ENCODE measurements at places on chromosomes 6 and 20.

DNA sequence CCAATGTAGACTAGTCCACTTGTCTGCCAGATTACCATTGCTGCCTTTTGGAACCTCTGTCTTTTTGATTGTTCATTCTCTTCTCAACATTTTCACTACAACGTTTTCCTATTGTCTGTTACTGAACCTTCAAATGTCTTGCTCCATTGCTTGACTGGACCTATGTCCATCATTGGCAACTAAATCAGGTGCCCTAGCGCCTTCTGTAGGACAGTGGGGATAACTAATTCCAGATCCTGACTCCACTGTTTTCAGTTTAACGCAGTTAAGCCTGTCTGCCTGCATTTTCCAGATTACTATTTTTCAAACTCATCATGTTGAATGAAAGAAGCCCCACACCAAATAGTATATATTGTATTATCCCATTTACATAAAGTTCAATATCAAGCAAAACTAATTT, 433.6 kb downstream of the RNF144B start:
- DNase-seq: no peak

- DNase-seq: no peak
These were observed 225.4 kb downstream of the CDH4 start for GRCh38 chr20:61477451-61477861.

DNA sequence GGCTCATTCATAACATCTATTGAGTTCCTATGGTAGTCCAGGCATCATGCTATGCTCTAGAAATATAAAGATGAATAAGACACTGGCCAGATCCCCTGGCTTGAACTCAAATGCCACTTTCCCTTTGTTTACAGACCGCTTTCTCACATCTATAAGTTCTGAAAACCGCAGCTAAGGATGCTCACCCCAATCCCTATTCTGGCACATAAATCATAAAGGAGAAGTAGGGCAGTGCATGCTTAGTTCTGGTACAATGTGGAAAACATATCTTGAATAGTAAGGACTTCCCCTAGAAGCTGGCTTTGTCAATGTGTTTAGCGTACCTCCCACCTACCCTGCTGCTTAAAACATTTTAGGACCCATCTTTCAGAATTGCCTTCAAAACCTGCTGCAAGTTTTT, 26.4 kb downstream of the MRS2 start:
- no peak for DNase-seq

DNA sequence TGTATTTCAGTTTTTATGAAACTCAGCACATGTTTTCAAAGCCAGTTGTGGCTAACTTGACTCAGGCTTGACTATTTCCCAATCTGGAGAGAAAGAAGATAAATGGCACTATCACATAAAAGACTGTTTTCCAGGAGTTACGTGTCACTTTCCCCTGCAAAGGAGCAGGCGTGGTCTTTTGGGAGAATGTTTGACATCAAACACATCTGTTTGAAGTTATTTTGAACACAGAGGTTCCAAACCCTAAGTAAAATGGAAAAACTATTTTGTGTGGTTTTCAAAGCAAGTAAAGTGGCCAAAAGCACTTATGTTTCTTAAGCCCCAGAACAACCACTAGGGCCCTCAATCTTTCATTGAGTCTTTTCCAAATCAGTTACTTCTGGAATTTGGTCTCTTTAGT, 89.7 kb downstream of the FOXF2 start:
- no peak for DNase-seq

GRCh38 chr20:21640556-21640955, 64.9 kb upstream of the PAX1 start:
- no peak for DNase-seq

GRCh38 chr20:43294031-43294430, 104.3 kb upstream of the PTPRT start:
- DNase-seq: no peak

DNA sequence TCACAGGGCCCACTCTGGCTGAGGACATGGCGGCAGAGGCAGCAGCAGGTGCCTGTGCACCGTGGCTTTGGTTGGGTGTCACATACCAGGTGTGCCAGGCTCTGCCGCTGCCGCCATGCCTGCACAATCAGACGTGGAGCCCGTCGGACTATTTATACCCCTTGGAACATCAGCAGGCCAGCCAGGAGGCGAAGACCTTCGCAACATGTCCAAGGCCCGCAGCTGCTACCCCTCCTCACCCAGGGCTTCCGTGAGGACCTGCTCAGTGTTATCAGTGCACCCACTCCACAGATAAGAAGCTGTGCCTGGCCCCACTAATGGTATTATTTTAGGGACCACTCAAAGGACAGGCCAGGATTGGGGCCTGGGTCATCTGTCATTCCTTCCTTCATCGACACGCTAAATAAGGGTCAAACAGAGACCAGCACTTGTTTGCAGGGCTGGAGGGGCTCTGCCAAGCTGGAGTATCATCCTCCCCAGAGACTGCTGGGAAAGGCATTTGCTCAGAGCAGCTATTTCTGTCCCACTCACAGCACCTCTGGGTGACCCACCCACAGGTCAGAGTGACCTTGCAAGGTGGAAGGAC, 109.2 kb downstream of the BMP7 start:
- DNase-seq: no peak

- DNase-seq: no peak
These were observed 2.3 kb downstream of the RBM38 start for GRCh38 chr20:57393321-57394120.

DNA sequence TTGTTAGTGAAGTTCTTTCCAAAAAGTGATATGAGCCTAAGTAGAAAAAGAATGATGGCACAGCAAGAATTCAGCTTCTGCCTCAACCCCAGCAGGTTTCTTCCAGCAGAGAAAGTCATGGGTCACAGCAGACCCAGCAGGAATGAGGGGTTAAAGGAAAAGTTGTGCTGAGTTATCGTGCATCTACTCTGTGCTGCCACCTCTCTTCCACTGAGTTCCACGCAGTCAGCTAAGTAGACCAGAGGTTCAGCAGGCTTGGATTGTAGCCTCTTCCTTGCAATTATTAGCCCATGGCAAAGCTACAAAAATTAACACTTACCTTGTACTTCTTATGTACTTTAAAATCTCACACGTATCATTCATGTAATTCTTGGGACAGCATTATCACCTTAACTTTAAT, 510.8 kb downstream of the PTPRT start:
- DNase-seq: no peak

DNA sequence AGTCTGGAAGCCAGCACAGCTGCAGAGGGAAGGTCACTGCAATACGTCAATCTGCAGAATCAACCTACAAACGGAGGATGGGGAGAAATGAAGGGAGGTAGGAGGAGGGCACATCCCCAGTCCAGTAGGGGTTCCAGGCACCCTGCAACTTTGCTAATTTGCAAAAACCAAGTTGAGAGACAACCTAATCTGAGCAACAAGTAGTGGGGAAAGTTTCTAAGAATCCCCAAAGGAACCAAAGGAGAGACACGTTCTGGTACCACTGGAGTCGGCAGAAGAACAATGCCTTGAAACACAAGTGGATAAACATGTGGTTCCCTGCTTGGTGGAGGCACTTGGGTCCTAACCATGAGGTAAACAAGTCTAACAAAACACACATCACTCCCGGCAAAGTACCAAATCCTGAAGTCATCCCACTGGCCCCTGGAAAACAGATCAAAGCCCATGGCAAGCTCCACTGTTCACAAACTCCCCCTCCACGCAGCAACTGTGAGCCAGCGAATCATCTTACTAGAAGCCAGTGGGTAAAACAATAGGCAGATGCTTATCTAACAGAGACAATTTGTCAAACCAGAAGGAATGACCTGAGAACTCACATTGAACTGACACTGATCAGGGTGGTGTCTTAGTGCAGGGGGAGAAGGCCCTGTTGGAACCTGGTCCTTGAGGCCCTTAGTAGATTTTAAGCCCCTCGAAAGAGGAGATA, 4.7 kb downstream of the MRPS18A start:
- no peak for DNase-seq

GRCh38 chr6:84663866-84664265, 100.5 kb downstream of the TBX18 start:
- no peak for DNase-seq

- DNase-seq: no peak
These were observed 16.1 kb upstream of the ZNF165 start for GRCh38 chr6:28064272-28064671.

DNA sequence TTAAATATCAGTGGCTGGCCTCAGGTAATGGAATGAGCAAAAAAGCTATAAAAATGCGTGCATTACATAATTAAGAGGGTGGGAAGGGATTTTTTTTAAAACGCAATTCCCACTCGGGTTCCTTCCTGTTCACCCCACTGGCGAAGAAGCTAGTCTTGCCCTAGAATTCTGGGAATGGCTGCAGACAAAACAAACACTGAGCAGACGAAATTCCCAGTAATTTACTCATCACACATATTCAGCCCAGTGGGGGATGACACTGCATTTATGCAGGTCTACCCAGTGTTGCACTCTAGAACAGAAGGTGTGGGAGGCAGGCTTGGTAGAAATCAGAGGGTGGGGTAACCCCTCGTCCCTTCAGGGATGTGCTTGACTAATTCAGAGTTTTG, 2695.0 kb upstream of the DEFB115 start:
- no peak for DNase-seq

DNA sequence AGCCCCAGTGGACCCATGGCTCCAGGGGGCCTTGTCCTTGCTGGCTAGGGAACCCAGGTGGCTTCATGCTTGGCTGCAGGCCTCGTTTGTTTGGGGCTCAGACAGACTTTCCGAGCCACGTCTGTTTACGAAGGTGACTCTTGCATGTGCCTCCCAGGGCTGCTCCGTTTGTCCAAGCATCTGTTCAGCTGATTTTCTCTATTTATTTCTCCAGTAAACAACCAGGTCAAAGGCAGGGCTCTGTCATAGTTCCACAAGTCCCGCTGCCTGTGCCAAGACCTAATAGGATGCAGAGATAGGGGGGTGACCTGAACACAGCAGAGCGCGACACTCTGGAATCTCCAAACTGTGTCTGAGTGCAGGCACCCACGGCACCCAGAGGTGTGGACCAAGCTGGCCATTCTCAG, 12.8 kb upstream of the SPO11 start:
- no peak for DNase-seq

DNA sequence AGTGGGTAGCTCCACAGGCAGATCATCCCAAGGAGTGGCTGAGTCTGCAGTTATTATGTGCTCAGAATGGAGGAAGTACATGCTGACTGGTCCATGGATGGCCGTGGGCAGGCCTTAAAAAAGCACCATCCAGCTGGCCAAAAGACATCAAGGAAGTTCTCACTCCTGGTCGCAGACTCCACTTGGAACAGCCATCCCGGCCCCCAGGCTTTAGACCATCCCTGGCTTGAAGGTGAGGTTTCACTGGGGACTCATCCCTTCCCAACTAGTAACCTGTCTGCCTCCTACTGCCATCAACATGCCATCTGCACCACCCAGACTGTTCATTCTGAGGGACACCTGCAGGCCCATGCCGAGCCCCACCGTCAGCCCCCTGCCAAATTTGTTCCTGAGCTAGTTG, 36.1 kb upstream of the OPRM1 start:
- DNase-seq: no peak

DNA sequence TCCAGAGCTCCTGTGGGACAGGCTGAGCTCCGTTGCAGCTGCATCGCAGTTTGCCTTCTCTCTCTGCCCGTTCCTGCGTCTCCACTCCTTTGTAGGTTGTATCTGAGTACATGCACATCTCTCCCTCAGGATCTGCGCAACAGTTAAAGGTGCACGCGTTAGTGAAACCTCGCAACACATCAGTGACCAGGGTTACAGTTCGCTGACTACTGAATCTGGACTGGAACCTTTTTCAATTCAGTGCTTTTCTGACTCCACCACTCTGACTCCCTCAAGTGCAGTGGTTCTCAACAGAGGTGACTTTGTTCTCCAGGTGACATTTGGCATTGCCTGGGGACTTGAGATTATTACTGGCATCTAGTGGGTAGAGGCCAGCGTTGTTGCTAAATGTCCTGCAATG, 44.0 kb downstream of the UST start:
- no peak for DNase-seq

DNA sequence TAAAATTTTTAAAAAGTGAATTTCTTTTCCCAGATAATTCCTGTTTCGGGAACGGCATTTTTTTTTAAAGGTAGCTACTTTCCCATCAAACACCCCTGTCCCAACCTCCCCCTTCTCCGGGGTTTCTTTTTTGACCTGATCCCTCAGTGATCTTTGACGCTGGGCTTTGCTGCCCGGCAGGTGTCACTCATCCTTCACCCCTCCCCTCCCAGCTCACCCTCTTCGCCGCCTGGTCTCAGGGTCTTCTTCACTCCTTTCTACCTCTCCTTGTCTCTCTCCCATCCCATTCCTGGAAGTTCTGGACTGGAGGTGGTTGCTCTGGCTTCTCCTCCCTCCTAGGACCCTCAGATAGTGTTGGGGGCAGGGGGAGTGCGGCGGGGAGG, 329 bp upstream of the GPR6 start:
- DNase-seq: no peak

DNA sequence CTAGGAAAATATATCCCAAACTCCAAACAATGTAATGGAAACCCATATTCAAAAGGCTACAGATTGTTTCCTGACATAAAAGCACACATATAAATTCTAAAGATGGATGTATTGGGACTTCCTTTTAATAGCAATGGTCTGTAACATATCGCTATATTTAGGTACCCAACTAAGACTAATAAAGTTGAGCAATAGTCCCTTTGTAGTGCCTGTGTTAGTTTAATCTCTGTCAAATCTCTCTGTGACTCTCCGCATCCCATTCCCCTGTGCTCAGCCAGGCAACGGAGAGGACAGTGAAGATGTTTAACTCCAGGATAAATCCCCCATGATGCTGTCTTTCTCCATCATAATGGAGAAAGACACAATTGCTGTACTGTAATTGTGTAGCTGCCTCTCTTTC, 19.0 kb downstream of the RCAN2 start:
- no peak for DNase-seq

DNA sequence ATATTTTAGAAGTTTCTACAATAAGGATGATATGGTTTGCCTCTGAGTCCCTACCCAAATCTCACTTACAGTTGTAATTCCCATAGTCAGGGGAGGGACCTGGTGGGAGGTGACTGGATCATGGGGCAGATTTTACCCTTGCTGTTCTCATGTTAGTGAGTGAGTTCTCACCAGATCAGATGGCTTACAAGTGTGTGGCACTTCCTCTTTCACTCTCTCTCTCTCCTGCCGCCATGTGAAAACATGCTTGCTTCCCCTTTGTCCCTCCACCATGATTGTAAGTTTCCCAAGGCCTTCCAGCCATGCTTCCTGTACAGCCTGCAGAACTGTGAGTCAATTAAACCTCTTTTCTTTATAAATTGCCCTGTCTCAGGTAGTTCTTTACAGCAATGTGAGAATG, 527.5 kb upstream of the ID4 start:
- DNase-seq: no peak

- no peak for DNase-seq
These were observed 67.2 kb upstream of the TBC1D7 start for GRCh38 chr6:13395272-13396237.

GRCh38 chr20:43554369-43554768, 4.5 kb upstream of the SGK2 start:
- no peak for DNase-seq

GRCh38 chr6:86563197-86563596, 374.1 kb upstream of the HTR1E start:
- no peak for DNase-seq

- no peak for DNase-seq
These were observed 116.1 kb downstream of the VEGFA start for GRCh38 chr6:43886067-43886461.

- no peak for DNase-seq
These were observed 66.5 kb downstream of the ILRUN start for GRCh38 chr6:34630040-34630439.

Measured in stimulated activated CD8-positive, alpha-beta memory T cell treated with anti-CD3 and anti-CD28 coated beads, Interleukin-4, amount 100 ng/mL, for 1 hour (primary cell).